ENCODE measurements at places on chromosomes 4 and X.

- H3K4me1 ChIP-seq, result no peaks in the 10 kb centered on the region
- no peak overlapping the region for H3K27ac ChIP-seq
- DNase-seq, result no peak
- no peaks in the 10 kb centered on the region for H3K36me3 ChIP-seq
Observed at GRCh38 chrX:109077788-109078187, 341.4 kb upstream of the IRS4 start.

DNA sequence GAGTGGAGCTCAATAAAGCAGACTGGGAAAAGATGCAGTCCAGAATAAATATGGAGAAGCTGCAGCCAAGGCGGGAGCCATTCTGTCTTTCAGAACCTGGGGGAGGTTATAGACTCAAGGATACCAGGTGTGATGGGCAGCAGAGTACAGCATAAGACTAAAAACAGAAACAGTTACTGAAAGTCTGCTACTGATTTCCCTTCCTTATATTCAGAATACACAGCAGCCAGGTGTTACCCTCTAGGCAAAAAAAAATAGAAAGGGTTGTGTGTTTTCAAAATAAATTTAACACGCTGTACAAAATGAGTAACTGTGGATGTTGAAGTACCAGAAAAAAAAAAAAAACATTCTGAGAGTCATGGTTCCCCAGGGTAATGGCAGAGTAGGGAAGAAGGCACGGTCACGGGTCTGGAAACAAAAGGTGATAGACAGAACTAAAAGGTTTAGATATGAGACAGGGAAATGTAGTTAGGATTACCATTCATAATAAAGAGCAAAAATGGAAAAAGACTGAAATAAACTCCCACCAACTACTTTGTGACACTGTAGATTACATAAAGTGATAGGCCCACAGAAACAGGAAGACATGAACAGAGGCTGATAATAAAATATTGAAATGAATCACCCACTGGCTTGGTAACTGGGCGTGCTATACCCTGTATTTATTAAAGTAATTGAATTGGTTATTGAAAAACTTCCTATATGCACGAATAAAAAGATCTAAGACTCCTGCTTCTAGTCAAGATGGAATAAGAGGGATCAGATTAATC is 10.8 kb upstream of the HHIP start:
- no peaks in the 10 kb centered on the region for H3K4me1 ChIP-seq
- no peak overlapping the region for H3K27ac ChIP-seq
- no peak overlapping the region for H3K4me3 ChIP-seq
- peaks cover 10% of the 10 kb centered on the region for H3K27me3 ChIP-seq
- no peak for DNase-seq
- no peaks in the 10 kb centered on the region for H3K36me3 ChIP-seq

DNA sequence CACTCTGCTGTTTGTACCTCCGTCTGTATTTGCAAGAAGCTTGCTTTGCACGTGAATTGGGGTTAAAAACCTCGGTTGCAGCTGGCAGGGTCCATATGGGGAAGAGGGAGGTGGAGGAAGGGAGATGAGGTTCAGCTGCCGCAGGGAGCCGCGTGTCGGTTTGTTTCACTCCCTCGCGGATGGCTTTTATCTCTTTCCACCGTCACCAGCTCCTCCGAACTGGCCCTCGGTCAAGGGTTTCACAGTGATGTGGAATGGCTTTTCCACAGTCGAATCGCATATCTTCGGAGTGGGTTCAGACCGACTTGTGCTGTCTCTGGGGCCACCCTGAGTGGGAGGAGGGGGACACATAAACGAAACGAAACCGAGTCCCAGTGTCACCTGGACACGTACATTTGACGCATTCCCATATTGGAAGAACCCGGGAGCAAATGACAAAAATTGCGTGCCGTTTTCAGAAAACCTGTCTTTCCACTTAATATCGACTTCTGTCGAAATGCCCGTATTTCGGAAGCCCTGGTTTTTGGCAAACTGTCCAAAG is 929 bp downstream of the ZBTB33 start:
- peaks cover 12% of the 10 kb centered on the region for H3K36me3 ChIP-seq
- peak overlapping the region; percentile 93 for H3K27ac ChIP-seq
- DNase-seq, result no peak
- H3K4me3 ChIP-seq, result peak overlapping the region; percentile 97
- peaks cover 11% of the 10 kb centered on the region for H3K4me1 ChIP-seq

DNA sequence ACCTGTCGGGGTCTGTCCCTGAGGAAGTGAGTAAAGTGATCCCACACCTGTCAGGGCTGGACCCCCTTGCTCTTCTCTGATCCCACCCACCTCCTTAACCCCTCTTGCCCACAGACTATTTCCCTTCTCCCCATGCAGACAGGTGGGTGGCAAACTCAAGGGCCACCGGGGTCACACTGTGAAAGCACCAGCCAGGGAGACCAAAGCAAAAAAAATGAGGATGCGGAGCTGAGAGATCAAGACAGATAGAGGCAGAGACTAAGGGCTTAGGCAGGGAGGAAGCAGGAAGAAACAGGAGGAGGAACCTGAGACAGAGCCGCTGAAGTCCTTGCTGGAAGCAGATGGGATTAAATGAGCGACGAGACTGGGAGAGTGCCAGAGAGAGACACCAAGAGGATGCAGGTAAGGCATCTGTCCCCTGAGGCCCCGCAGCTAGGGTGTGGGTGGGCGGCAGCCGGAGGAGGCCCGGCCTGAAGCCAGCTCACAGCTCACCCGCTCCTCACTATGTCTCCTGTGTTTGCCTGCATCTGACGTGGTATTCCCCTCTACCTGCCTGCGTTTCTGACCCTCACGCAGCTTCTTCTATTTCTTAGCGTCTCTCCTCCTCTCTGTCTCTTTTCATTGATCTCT is 7.2 kb downstream of the TIMM17B start:
- H3K4me1 ChIP-seq, result peaks cover 17% of the 10 kb centered on the region
- no peaks in the 10 kb centered on the region for H3K36me3 ChIP-seq

DNA sequence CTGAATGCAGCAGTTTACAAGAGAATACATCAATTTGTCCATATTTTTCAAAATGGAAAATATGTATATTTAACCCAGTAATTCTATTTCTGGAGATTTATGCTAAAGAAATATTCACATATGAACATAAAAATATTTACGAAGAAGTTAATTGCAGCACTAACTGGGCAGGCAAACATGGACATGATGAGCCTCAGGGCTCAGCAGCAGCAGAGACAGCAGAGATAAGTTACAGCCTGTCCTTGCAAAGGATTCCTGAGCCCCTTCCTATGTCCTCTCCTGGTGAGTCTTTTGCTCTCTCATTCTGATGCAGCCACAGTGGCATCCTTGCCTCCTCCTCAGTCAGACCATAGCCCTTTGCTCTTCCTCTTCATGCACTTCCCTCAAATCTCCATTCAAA is 680.6 kb upstream of the CPEB2 start:
- no peaks in the 10 kb centered on the region for H3K4me1 ChIP-seq
- H3K27me3 ChIP-seq, result no peaks in the 10 kb centered on the region
- H3K4me3 ChIP-seq, result no peak overlapping the region
- no peaks in the 10 kb centered on the region for H3K36me3 ChIP-seq
- no peak for DNase-seq
- no peak overlapping the region for H3K27ac ChIP-seq
